ENCODE measurements at places on chromosomes 4 and X. TPM values are rescaled to one million over a fixed set of nuclear protein-coding genes. Genes with fewer than 3 reads are reported as not detected.

FGG gene
- total RNA-seq = not detected

CT47A7 gene
- not detected for total RNA-seq

GRCh38 chr4:20754036-20754435 is 53.8 kb downstream of the PACRGL start:
- no peak for DNase-seq

HS3ST1 gene
- total RNA-seq = 3.2 TPM

DNA sequence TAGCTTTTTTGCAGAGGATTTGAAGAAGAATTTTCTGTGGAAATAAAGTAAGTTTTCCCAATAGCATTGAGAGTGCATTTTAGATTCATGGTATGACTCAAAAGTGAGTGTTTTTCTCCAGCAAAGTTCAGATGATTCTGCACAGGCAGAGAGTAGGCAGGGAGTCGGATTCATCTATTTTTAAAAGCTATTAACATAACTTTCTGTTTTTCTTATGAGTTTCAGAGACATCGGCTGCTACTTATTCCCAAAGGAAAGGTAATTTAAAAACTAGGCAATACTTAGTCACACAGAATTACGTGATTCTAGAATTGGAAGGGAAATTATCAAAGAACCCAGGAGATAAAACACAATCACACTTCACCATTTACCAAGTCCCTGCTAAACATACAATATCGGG is 4.4 kb downstream of the CCDC110 start:
- DNase-seq = no peak

DNA sequence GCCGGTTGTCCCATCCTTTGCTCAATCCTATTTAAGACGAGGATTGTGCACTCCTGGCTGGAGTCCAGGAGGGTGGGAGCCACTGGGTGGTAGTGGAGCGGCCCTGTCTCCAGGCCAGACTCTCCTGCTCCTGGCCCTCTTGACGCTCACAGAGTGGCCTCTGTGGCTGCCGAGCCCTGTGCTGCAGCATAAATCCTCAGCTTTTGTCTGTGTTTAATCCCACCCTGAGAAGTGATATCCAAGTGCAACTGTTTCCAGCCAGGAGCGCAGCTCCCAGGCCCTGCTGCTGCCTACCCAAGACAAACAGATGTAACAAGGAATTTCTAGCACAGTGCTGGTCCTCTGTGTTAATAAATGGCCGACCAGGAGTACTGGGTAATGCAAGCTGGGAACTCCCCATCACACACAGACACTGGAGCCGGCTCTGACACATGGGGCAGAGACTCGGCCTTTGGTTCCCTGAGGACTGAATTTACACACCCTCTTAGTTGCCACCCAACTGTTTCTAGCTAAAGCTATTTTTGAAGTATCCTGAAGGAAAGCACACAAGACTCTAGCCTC is 85.3 kb downstream of the GATB start:
- no peak for DNase-seq

GRCh38 chrX:75786290-75786689 is 1.2 kb upstream of the MAGEE2 start:
- no peak for DNase-seq

GRCh38 chrX:45771560-45772340 is 571.1 kb upstream of the DIPK2B start:
- no peak for DNase-seq

SGMS2 gene
- total RNA-seq = 43.6 TPM

- no peak for DNase-seq
Measured at GRCh38 chr4:40176602-40177001, 20.2 kb upstream of the RHOH start.

GRCh38 chr4:182812916-182813315 is 104.3 kb downstream of the DCTD start:
- no peak for DNase-seq

DNA sequence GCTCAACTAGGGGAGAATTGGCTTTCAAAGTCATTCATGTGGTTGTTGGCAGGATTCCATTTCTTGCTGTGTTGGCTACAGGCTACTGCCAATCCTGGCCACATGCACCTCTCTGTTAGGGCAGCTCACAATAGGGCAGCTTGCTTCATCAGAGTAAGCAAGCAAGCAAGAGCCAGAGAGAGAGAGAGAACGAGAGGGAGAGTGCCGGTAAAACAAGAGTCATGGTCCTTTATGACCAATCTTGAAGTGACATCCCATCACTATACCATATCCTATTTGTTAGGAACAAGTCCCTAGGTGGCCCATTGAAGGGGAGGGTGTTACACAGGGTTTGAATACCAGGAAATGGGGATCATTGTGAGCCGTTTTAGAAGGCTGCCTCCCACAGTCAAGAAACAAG is 33.0 kb upstream of the TLR2 start:
- no peak for DNase-seq

MAMLD1 gene
- total RNA-seq = 15.3 TPM

TMPRSS11F gene
- not detected for total RNA-seq

REPS2 gene
- total RNA-seq = 5.9 TPM

FDCSP gene
- not detected for total RNA-seq

DNA sequence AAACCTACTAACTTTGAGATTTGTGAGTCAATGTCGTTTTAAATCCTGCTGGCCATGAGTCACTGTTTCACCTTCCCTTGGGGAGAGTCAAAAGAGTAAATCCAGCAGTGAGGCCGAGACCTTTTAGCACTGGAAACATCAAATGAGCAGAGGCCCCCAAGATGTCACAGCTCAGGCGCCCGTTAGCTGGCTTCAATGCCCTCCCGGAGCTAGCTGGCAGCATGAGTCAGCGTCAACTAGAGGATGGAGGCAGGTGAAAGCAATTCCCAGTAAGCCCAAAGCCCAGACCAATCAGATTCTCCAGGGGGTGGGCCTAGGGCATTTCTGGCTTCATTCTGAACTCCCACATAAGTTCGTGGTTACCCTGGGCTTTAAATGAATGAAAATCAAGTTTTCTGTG is 170.9 kb downstream of the CLCN4 start:
- no peak for DNase-seq

DNA sequence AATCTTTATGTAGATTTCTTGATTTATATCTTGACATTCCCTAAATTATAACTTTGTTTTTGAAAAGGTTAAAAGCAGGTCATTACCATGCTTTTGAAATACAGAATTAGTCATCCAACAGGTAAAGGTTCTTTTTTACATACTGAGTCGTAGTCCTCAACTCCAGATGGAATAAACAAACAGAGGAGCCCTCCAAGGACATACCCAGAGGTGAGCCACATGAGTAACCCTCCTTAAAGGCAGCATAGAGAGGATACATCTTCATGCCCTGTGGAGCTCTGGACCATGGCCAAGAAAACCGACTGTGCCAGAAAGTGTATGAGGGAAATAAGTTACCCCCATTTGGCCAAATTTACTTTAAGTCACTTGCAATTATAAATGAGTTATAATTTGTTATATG is 95.3 kb upstream of the MCF2 start:
- no peak for DNase-seq

PNMA6F gene
- total RNA-seq = not detected

DNA sequence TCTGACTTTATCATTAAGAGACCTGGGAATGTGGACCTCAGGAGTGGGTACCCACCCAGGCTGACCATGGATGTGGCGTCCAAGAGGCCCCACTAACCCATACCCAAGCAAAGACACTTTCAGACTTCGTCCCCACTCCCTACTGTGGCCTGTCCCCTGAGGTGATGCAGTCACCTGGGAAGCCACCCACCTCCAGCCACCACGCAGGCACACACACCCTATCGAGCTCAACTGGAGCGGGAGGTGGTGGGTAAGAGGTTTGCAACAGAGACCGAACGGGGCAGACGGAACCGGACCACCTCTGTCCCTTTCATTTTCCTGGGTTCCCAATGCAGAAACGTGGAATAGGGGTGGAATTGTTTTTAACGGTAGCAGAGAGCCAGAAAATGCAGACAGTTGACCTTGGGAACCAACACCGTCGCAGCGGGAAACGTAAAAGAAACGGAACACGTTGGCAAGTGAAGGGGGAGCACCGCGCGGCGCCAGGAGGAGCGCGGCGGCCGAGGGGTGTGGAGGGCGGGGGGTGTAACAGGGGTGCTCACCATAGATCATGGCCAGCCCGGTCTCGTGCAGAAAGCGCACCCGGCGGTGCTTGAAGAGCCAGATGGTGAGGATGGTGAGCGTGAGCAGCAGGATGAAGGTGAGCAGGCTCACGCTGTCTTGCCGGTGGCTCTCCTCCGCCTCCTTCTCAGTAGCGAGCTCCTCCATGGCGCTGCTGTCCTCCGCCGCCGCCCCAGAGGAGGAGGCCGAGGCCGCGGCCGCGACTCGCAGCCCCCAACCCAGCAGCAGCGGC is 559 bp downstream of the SLC9A7 start:
- DNase-seq = no peak

GNRHR gene
- total RNA-seq = not detected

MAGEA2B gene
- not detected for total RNA-seq

SSX2B gene
- not detected for total RNA-seq

- no peak for DNase-seq
Measured at GRCh38 chr4:185115827-185116232, 27.2 kb upstream of the SLC25A4 start.

DNA sequence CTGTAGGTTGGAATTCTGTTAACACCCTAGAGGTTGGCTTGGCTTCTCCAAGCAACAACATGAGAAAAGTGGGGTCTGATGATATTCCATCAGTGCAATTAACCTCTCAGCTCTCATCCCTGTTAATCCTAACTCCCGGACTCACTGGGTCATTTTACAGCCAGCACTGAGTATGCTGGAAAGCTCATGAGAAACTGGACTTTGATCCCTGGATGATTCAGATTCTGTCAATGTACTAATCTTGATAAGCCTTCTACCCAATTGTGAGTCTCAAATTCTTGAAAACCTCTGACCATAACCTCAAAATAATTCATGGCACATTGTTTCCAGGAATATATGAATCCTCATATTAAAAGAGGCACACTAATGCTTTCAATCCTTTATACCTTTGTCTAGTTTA is 244.3 kb upstream of the DCAF8L1 start:
- DNase-seq = no peak

DNA sequence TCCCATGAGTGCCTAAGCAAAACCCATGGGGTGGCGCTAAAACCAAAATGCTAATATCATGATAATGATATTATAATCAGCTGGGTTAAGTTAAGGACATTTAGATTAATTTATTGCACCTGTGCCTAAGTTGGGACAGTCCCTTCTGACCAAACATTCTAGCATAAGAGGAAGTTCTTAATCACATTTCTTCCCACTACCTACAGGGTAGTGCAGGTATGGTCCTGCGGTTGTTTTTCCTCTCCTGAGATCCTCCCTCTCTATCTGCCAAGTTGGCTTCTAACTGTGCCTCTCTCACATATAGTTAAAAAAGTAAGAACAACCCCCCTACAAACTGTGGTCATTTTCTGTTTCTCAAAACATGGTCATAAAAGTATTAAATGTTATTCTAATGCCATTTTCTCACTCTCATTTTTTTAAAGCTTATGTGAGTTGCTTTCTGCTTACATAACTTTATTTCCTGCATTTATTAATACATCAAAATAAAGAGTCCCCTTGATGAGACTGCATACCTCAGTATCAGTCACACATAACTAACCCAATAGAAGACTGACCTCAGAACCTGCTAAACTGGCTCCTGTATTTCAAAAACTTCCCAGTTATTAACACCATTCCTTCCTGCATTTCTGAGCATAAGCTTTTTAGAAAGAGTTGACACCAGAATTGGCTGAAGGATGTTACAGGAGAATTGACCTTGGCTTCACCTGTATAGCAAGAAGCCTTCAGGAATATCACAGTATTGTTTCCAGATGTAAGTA is 1332.5 kb downstream of the FSTL5 start:
- no peak for DNase-seq

- DNase-seq = no peak
Measured at GRCh38 chr4:26368685-26369084, 47.9 kb downstream of the RBPJ start.

NFXL1 gene
- 19.3 TPM for total RNA-seq

GRCh38 chr4:6641164-6641970 is 882 bp downstream of the MRFAP1 start:
- peak; percentile 73 for DNase-seq

- DNase-seq = no peak
Measured at GRCh38 chr4:61543976-61544375, 343.9 kb downstream of the ADGRL3 start.

- DNase-seq = no peak
Measured at GRCh38 chr4:2574863-2575262, 38.4 kb downstream of the FAM193A start.

DNA sequence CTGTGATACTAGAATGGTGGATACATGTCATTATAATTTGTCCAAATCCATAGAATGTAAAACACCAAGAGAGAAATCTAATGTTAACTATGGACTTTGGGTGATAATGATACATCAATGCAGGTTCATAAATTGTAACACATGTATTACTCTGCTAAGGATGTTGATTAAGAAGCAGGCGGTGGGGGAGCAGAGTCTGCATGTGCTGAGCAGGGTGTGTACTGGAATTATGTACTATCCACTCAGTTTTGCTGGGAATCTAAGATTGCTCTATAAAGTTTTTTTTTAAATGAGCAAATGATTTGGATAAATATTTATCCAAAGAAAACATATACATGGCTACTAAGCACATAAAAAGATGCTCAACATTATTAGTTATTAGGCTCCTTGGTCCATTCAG is 15.0 kb upstream of the MANBA start:
- DNase-seq = no peak

GRCh38 chr4:109294006-109294405 is 8.5 kb downstream of the COL25A1 start:
- DNase-seq = no peak

SRPX gene
- total RNA-seq = 33.4 TPM

GPRASP2 gene
- total RNA-seq = 14.4 TPM

GRCh38 chr4:161577579-161578301 is 586.1 kb downstream of the FSTL5 start:
- no peak for DNase-seq

TRIM75 gene
- total RNA-seq = not detected

- DNase-seq = no peak
Measured at GRCh38 chr4:113981591-113981990, 2.1 kb upstream of the ARSJ start.

DNA sequence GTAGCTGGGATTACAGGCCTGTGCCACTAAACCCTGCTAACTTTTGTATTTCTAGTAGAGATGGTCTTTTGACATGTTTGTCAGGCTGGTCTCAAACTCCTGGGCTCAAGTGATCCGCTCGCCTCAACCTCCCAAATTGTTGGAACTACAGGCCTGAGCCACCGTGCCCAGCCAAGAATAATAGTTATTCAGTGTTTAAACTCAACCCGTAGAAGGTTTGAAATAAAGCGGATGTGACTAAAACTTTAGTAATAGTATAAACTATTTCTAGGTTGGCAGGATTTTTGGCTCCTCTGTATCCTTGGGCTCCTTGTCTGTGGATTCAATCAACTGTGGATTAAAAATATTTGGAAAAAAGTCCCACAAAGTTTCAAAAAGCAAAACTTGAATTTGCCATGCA is 37.8 kb downstream of the PCDH10 start:
- DNase-seq = no peak

- no peak for DNase-seq
Measured at GRCh38 chr4:176894498-176894897, 101.8 kb upstream of the VEGFC start.

Measured in sciatic nerve (tissue), 2 donors.